ENCODE measurements at places on chromosomes 6 and 20.

- peaks cover 19% of the 10 kb centered on the region for H3K36me3 ChIP-seq
- no peak overlapping the region for H3K4me3 ChIP-seq
- DNase-seq: no peak
- H3K27ac ChIP-seq: no peak overlapping the region
Observed at GRCh38 chr20:58895448-58896180, 43.1 kb downstream of the GNAS start.

- no peaks in the 10 kb centered on the region for H3K27me3 ChIP-seq
- DNase-seq: no peak
- H3K4me3 ChIP-seq: no peak overlapping the region
- H3K4me1 ChIP-seq: no peaks in the 10 kb centered on the region
Observed at GRCh38 chr6:162543221-162543620, 184.3 kb downstream of the PRKN start.

- H3K36me3 ChIP-seq: no peaks in the 10 kb centered on the region
- H3K27ac ChIP-seq: no peak overlapping the region
- DNase-seq: no peak
- H3K4me3 ChIP-seq: no peak overlapping the region
- no peaks in the 10 kb centered on the region for H3K4me1 ChIP-seq
- H3K27me3 ChIP-seq: no peaks in the 10 kb centered on the region
Observed at GRCh38 chr6:156691018-156691417, 86.2 kb upstream of the ARID1B start.

DNA sequence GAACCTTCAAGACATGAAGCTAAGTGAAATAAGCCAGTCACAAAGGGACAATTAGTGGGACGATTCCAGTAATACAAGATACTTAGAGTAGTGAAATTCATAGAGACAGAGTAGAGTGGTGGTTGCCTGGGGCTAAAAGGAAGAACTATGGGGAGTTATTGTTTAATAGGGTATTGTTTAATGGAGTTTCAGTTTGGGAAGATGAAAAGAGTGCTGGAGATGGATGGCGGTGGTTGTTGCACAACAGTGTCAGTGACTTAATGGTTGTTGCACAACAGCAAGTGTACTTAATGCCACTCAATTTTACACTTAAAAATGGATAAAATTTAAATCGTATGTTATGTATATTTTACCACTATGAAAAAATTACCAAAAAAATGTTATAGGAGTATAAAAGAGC is 209.7 kb upstream of the TENT5A start:
- no peaks in the 10 kb centered on the region for H3K4me1 ChIP-seq
- no peak for DNase-seq
- no peaks in the 10 kb centered on the region for H3K36me3 ChIP-seq
- H3K4me3 ChIP-seq: no peak overlapping the region
- H3K27me3 ChIP-seq: no peaks in the 10 kb centered on the region

- H3K27ac ChIP-seq: no peak overlapping the region
- H3K4me1 ChIP-seq: no peaks in the 10 kb centered on the region
- H3K36me3 ChIP-seq: peaks cover 44% of the 10 kb centered on the region
- no peaks in the 10 kb centered on the region for H3K27me3 ChIP-seq
- DNase-seq: no peak
Observed at GRCh38 chr6:89745716-89746115, 73.9 kb downstream of the MDN1 start.

- no peaks in the 10 kb centered on the region for H3K4me1 ChIP-seq
- no peak overlapping the region for H3K4me3 ChIP-seq
- H3K36me3 ChIP-seq: no peaks in the 10 kb centered on the region
- DNase-seq: no peak
Observed at GRCh38 chr6:157410045-157410444, 29.1 kb downstream of the ZDHHC14 start.

All from effector memory CD4-positive, alpha-beta T cell (primary cell).